Stimulated activated CD8-positive, alpha-beta memory T cell treated with anti-CD3 and anti-CD28 coated beads, Interleukin-2, amount 100 ng/mL, for 1 hour (primary cell): ENCODE measurements at places on chromosomes 7 and 10.

GRCh38 chr7:31061185-31061584 is 9.1 kb downstream of the ADCYAP1R1 start:
- DNase-seq = no peak

DNA sequence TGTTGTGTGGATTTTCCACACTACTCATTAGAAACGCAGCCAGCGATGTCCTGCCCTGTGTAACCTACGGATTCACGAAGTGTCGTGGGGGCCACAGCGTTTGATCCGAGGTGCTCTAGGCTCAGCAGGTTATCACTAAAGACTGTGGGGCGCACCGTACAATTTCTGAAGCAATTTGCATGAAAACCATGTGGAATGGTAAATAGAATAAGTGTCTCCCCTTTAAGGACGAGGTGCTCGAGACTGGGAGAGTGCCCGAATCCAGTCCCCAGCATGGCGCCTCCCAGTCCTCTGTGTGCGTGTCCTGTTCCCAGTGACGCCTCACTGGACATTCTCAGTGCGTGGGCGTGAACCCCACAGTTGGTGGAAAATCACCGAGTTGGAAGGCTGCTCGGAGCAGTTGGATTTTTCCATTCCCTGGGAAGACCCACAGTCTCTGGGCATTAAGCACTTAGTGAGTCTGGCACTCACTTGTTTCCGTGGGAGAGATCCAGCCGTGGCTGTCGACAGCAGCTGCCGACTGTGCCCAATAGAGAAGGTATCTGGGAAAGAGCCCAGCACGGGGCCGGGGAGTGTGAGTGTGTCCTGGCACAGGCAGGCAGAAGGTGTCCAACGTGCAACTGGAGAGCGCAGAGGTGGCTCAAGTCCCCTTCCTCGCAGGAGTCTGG is 37.0 kb downstream of the PFKP start:
- no peak for DNase-seq

DNA sequence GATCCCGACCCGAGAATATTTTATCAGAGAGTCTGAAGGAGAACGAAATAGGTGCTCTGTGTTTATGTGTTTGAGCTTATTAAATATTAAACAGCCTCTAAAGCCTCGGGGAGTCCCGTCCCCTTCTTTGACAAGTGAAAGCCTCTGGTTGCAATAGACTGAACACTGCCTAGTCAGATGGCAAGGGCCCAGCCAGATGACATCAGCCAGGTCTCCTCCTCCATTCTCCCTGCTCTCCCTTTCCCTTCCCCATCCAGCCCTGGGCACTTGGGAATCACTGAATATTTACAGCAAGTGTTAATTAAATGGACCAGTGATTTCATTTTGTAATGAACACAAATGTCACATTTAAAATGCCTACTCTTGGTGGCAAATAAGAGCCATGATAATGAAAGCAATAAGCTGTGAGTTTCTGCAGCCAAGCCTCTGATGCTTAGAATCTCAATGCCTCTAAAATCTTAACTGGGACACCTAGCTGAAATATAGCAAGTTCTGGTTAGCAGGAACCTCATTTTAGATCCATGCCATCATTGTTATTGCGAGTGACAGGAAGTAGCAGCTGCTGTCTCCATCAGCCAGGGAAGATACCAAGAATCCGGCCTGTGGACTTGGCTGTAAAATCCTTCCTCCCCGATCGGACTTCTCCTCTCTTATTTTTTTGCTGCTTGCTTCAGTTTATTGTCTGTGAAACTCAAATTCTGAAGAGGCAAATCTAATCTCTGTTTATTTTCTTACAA is 202.1 kb downstream of the PRPF18 start:
- no peak for DNase-seq

DNA sequence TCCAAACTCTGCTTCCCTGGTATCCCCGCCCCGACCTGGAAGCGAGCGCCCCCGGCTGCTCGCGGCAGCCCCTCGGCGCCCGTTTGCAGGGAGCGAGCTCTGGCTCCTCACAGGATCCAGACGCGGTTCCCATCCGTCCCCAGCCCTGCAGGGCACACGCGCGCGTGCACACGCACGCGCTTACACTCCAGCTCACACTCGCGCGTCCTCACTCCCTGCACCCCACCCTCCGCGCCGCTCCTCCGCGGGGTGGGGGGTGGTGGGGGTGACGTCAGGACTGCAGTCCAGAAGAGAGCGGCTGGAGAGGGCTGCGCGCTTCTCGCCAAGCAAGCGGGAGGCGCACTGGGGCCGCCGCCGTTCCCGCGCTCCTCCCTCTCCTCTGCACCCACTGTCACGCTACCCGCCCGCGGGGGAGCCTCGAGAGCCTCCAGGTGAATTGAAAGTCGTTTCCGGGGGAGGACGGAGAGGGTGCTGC is 255.6 kb downstream of the OTUD1 start:
- no peak for DNase-seq

DNA sequence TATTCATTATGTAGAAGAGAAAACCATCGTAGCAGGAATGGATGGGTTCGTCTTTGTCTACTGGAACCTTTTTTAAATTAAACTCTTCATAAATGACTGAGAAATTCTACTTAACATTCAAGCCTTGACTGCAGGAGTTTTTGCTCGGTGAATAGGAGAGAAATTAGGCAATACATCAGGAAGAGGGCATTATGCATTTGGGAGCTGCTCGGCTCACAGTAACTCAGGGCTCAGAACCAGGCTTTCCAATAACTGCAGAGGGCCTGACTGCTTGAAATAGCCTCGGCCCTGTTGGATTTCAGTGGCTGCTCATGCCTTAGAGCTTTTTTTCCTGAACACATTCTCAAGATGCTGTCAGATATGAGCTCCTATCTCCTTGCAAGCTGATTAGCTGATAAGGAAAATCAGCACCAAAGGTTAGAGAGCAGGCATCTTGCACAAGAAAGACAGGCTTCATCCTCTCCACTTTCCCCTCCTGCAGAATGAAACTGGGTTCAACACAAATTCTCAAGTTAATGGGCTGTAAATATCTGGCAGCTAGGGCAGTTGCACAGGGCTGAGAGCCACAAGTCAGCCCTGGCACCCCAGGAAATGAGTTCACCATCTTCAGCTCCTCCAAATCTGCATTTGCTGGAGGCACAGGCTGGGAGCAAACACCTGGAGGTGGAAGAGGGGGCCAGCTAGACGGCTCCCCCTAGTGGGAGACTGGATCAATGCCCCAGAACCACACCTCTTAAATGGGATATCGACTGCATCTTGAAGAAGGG is 24.3 kb downstream of the TECTB start:
- DNase-seq = no peak

DNA sequence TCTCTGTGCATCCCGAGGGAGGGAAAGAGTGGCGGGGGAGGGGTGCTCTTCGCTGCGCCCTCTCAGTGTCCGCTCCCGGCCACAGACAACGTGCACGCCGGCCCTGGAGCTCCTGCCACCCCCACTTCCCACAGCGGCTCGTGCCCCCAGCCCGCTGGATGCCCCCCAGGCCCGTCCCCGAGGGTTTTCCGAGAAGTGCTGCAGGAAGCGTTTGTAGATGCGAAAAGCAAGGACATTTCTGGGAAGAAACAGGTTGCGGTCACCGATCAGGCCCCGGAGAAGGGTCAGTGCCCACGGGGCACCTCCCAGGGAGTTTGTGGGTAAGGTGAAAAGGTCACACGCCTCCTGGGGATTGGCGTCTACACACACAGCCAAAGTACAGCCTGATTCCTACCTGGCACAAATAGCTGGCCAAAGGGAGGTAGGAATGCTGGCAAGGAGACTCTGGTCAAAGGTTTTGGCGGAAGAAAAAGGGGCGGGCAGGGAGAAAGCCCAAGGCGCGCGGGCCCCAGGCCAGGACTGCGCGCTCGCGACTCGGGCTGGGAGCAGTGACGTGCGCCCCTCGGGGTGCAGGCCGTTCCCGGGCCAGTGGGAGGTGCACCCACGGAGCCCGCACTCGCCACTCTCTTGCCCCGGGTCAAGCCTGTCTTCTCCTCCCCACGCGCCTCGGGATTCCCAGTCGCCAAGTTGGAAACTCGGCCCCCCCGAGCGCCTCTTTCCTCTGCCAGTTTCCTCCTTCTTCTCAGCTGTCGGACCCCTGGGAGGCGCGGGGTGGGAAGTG is 1.5 kb upstream of the NRP1 start:
- DNase-seq = no peak

DNA sequence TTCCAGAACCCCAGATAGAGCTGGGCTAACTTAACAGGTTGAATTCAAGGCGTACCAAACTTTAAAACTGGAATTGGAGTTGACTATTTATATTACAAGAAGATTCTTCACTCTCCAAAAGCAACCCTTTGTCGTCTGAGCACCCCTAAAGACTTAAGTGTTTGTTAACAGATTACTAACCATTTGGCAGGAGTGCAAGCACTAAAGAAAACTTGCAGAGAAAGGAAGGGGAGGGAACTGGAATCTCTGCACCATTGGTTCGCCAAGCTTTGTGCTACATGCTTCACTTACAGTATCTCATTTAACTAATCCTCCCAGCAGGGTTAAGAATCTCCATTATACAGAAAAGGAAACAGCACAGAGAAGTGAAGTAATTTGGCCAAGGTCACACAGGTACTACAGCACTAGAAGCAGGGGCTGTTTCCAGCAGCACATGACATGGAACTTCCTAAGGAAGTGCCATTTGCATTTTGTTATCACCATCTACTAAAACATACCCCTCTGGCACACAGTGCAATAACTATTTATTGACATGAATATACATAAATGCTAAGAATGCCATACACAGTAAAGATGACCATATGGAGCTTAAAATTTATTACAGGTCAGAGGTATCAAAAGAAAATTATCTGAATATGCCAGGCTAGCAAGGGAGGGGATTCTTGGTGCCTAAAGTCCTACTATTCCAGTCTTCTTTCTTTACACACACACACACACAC is 201.2 kb downstream of the KCNMA1 start:
- no peak for DNase-seq

GRCh38 chr7:14432924-14433323 is 443.5 kb upstream of the ETV1 start:
- no peak for DNase-seq

DNA sequence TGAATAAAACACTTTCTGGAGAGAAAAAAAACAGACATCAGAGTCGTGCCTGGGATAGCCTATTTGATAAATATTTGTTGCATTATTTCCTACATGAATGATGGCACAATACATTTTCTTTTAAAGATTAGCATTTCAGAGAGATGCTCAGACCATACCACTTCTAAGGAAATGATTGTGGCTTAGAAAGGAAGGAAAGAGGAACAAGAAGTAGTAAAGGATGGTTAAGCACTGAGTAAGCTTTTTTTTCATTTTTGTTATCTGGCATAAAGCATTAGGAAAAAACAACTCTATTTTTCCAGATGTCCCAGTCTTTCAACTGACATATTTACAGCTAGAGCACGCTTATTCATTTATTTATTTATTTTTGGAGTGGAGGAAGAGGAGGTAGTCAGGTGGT is 258.8 kb upstream of the TEX47 start:
- no peak for DNase-seq

DNA sequence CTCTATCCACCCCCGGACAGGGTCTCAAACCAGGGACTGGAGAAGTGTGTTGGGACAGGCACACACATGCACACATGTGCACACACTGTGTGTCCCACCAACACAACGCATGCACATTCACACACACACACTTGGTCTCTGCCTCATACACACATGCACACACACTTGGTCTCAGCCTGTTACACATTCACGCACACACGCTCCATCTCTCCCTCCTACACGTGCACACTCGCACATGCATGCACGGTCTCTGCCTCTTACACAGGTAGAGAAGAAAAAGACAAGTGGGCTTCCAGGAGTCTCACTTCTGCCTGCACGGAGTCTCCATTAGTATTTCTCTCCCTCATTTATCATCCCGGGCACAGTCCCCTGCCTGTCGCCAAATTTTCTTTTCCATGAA is 171.2 kb downstream of the EBF3 start:
- no peak for DNase-seq

DNA sequence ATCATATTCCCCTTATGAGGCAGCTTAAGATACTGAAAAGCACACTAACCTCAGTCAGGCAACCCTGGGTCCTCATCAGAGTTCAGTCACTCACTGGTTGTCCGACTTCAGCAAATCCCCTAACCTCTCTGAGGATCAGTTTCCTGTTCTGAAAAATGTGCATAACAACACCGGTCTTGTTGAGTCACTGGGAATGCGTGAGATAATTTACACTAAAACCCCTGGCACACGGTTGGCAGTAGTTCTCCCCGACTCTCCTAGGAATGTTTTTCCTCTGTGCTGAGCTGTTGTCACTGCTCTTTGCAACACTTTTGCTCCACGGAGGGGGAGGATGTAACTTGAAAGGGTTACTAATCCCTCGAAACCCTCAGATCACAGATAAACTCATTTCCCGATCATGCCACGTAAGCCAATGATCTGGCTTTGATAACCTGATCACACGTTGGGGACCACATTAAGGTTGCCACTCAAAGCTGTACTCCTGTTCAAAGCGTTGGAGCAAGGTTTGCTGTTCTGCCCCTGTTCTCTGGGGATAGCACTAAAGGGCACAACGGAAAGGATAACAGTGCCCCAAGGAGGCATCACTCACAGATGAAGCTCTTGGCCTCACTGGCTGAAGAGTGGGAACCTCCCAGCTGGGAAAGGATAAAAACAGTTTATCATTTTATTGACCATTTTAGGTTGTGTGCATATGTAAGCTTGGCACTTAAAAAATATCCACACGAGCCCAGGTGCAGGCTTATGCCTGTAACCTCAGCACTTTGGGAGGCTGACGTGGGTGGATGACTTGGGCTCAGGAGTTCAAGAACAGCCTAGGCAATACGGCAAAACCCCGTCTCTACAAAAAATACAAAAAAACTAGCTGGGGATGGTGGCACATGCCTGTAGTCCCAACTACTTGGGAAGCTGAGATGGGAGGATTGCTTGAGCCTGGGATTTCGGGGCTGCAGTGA is 5.0 kb upstream of the RBM17 start:
- no peak for DNase-seq

- DNase-seq = no peak
These were observed 22.6 kb upstream of the LRRC72 start for GRCh38 chr7:16504019-16504418.

GRCh38 chr10:132200344-132201110 is 13.8 kb downstream of the DPYSL4 start:
- DNase-seq = no peak

DNA sequence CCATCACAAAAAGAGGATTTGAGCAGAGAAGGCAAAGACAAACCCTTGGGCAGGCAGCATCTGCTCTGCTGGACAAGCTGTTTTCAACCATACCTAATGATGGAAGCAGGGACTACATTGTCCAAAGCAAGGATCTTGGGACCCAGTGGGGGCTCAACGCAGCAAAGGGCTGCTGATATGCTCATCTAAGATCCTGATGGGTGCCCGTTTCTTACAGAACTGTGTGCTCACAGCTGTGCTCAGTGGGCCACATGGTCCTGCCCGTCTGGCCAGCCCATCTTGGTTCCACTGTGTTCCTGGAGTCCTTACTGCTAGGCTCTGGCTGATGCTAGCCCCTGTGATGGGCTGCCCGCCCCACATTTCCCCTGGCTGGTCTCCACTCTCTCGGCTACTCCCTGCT is 36.1 kb downstream of the GPRIN2 start:
- DNase-seq = no peak

GRCh38 chr10:59991661-59992060 is 85.3 kb upstream of the CCDC6 start:
- DNase-seq = no peak

- no peak for DNase-seq
These were observed 110.0 kb upstream of the JCAD start for GRCh38 chr10:30169342-30169741.

- DNase-seq = no peak
These were observed 547.8 kb upstream of the STEAP1 start for GRCh38 chr7:89606511-89606910.

- peak; percentile 66 for DNase-seq
These were observed 15.1 kb downstream of the PRSS2 start for GRCh38 chr7:142785841-142786250.

GRCh38 chr10:11612021-11613001 is 861 bp upstream of the USP6NL start:
- no peak for DNase-seq
